ENCODE measurements at places on chromosomes 7 and 10.
A peak's percentile ranks its signal among the peaks of the same experiment; 100 is the strongest.

DNA sequence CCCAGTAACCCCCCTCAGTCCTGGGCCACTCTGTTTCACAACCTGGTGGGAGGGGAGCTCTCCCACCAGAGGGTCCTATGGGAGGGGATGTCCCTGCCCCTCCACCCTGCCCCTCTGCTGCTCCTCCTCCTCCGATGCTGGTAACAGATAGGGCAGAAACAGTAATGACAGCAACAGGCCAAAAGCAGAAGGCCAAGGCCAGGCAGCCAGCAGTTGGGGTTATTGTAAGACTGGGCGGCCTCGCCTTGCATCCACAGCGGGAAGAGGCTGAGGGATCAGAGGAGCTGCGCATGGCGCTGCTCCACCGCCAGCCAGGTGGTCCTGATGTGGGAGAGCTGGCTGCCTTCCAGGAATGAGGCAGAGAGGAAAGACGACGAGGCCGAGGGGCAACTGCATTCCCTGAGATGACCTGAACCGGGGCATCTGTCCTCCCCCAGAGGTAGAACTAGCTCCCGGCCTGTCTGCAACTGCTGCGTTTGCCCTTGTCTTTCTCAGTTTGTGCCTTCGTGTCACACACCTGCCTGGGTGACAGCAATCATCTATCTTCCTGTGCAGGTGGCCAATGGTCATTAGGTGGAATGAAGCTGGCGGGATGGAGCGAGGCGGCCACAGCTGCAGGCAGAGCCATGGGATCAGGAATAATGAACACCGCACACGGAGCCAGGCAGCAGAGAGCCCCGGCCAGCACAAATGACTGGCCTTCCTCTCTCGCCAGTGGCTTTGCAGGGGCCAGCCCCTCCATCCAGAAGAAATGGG, 54.0 kb upstream of the CACUL1 start:
- no peak for DNase-seq

GRCh38 chr10:11049806-11050205, 32.1 kb downstream of the CELF2 start:
- peak; percentile 46 for DNase-seq

- DNase-seq, result no peak
These were observed 6.6 kb downstream of the LRRC18 start for GRCh38 chr10:48932831-48933664.

DNA sequence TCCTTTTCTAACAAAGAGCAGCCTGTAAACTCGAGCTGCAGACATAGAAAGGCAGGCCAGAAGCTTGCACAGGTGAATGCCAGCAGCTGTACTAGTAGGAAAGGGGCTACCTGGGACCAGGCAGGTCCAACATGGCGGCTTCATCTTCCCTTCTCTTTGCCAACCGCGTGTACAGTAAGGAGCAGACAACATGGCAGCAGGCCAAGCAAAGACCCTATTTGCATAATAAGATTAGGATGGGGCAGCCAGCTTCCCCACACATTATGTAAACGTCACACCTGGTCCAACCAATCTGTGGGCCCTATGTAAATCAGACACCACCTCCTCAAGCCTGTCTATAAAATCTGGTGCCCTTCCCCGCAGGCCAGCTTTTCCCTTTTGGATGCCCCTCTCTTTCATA, 1186.5 kb upstream of the AUTS2 start:
- DNase-seq, result no peak

GRCh38 chr7:6074612-6075380, 43.6 kb downstream of the ANKRD61 start:
- no peak for DNase-seq

GRCh38 chr10:108052981-108053380, 888.5 kb upstream of the SORCS1 start:
- DNase-seq, result no peak

DNA sequence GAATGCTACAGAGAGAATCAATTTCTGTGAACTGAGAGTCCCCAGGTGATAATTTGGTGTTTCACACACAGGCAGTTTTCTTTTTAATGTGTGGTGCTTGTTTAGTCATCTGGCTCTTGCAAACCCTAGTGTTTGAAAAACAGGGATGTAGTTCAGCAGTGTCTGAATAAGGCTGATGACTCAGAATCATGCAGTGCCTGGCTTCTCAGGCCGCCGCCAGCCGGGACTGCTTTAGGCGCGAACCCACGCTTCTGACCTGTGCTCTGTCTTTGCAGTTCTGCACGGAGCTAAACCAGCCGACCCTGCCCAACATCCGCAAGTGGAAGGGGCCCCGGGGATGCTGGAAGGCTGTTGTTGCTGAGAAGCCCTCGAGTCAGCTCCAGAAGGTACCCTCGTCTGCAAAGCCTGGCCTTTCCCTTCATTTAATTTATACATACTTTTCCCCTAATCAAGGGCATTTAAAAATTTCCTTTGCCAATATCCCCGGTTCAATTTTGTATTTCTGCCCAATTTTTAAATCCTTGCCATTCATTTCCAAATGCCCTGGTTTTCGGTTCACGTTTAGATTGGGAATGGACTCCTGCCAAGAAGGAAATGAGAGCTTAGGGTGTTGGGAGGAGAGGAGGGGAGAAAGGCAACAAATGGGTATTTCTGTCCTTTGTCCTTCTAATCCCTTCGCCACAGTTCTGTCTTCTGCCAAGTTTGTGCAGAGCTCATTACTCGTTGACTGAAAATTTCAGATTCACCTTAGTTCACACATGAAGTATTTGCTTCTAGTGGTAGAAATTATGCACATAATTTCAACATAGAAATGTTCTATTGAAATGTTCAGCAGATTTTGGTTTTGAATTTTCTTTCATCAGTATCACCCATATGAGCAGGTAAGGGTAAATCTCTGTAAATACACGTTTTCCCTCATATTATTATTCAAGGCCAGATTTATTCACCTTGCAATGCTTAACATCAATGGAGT, 108.5 kb upstream of the ANLN start:
- peak; percentile 63 for DNase-seq
